Neural crest cell (in vitro differentiated cells): ENCODE measurements at places on chromosomes 6 and 20. TPM values are rescaled to one million over a fixed set of nuclear protein-coding genes. Genes with fewer than 3 reads are reported as not detected.
A peak's percentile ranks its signal among the peaks of the same experiment; 100 is the strongest.

Gene FAM135A
- 30.9 and 32.1 TPM in 2 replicates for total RNA-seq

DNA sequence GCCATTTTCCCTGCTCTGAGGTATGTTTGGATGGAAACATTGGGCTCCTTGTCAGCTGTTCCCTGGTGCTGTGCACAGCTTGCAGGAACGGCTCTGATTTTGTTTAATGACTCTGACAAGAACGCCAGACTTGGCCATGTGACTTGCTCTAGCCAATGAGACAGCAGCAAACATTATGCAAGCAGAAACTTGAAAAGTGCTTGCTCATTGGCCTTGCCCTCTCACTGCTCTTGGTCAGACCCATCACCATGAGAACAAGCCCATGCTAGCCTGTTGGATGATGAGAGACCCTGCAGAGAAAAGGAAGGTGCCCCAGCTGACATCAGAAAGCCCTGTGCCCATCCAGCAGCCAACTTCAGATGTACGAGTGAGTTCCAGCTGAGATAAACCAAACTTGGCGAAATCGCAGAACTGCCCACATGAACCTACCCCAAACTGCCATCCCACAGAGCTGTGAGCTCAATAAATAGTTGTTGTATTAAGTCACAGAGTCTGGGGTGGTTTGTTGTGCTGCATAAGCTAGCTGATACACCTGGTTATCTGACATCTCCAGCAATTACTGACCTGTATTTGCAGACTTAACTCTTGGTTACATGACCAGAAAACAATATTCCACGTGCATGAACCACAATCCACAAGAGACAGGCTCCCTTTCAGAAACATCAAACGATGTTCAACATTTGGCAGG lies 96.9 kb downstream of the JPH2 start:
- DNase-seq, result peak; percentile 28

GRCh38 chr6:42509765-42510164 lies 54.1 kb upstream of the UBR2 start:
- DNase-seq, result no peak

- no peak for DNase-seq
These were observed 216.3 kb downstream of the ERMARD start for GRCh38 chr6:169967687-169968086.

DNA sequence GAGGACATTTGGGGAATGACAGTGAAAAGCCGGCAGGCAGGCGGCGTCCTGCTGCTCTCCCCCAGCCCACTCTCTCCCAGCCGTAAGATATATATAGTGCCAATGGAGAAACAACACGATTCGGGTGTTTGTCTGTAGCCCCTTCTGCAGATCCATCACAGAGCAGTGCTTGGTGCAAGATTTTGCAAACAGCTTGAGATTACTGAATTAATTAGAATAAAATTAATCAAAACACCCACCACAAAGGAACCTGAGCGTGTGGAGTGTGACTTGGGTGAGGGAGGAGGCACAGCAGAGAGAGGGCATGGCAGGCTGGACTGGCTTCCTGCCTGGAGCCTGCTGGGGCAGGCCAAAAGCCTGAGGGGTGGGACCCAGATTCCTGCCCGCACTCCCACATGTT lies 28.8 kb upstream of the CCDC167 start:
- no peak for DNase-seq

GRCh38 chr6:35984701-35985100 lies 39.7 kb downstream of the SLC26A8 start:
- no peak for DNase-seq

Gene FOXC1
- total RNA-seq, result 1.7 and 1.8 TPM in 2 replicates

- DNase-seq, result no peak
These were observed 85.9 kb upstream of the TRAF3IP2 start for GRCh38 chr6:111691345-111692225.

GRCh38 chr20:53574819-53575218 lies 18.8 kb downstream of the ZNF217 start:
- no peak for DNase-seq

- DNase-seq, result no peak
These were observed 126.4 kb upstream of the BTBD3 start for GRCh38 chr20:11791316-11791715.

Gene MAK
- 0.93 and 1.1 TPM in 2 replicates for total RNA-seq

- no peak for DNase-seq
These were observed 77.5 kb downstream of the C6orf118 start for GRCh38 chr6:165231581-165232561.

DNA sequence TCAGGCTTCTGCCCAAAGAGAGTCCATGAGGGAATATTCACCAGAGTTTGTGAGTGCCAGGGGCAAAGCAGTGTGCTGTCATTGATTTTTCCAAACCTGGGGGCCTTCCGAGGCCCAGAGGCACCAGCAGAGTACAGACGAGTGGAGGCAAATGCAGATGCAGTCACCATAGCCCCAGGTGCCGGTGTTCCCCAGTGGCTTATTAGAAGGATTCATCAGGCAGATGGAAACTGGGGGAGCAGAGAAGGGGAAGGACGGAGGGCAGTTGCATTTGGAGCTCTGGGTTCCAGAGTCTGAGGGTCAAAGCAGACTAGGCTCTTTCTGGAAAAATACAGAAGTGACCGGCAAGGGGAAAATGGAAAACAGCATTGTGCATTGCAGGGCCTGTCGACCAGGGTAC lies 184.2 kb downstream of the ANKRD60 start:
- no peak for DNase-seq

- no peak for DNase-seq
These were observed 82.7 kb downstream of the PSMG4 start for GRCh38 chr6:3341467-3341866.

Gene WFDC2
- total RNA-seq, result 7.4 and 8.7 TPM in 2 replicates

DNA sequence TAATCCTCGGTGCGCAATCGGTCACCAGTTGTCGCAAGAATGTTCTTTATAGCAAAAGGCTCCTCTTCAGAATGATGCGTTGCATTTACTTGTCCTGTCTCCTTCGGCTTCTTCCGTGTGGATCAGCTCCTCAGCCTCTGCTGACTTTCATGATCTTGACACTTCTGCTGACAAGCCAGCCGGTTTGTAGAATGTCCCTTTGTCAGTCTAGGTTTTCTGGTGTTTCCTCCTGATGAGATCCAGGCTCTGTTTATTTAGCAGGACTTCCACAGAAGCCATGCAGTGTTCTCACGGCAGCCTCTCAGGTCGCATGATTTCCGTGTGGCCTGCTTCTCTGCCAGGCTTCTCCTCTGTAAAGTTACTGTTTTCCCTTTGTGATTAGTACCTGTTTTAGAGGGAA lies 66.9 kb downstream of the STX11 start:
- no peak for DNase-seq

GRCh38 chr6:17120019-17120418 lies 18.2 kb downstream of the STMND1 start:
- no peak for DNase-seq

- peak; percentile 46 for DNase-seq
These were observed 153.3 kb upstream of the SNX9 start for GRCh38 chr6:157669747-157670216.

- no peak for DNase-seq
These were observed 1.5 kb downstream of the MTHFD1L start for GRCh38 chr6:150866991-150867501.

DNA sequence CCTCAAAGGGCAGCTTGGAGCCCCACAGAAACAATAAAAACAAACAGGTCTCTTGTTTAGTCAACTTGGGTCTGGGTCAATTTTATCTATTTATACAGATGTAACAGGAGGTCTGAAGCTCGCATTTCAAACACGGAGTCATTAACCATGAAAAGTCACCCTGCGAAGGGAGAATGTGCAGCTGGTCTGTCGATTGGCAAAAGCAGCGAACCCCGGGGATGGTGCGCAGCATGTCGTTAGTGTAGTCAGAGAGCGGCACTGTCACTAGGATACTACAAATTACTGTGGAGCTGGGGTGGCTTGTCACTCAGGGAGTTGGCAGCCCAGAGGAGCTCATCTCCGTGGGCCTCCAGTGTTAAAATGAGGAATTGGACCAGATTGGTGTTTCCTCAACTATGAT lies 190.4 kb upstream of the ARG1 start:
- no peak for DNase-seq

Gene CDH26
- 0.86 and 0.89 TPM in 2 replicates for total RNA-seq

DNA sequence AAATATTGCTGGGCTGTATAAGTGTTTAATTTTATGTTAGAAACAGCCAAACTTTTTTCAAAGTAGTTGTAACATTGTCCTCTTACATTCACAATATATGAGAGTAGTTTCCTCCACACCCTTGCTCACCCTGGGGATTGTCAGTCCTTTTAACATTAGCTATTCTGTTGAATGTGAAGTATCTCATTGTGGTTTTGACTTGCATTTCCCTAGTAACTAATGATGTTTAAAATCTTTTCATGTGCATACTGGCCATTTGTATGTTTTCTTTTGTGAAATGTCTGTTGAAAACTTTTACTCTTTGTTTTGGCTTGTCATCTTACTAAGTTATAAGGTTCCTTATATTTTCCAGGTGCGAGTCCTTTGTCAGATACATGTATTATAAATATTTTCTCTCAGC lies 32.9 kb downstream of the TRIM38 start:
- no peak for DNase-seq
